ENCODE measurements at places on chromosomes 16 and 17.

- no peak for DNase-seq
Observed at GRCh38 chr17:64920026-64920418, 744 bp upstream of the LRRC37A3 start.

DNA sequence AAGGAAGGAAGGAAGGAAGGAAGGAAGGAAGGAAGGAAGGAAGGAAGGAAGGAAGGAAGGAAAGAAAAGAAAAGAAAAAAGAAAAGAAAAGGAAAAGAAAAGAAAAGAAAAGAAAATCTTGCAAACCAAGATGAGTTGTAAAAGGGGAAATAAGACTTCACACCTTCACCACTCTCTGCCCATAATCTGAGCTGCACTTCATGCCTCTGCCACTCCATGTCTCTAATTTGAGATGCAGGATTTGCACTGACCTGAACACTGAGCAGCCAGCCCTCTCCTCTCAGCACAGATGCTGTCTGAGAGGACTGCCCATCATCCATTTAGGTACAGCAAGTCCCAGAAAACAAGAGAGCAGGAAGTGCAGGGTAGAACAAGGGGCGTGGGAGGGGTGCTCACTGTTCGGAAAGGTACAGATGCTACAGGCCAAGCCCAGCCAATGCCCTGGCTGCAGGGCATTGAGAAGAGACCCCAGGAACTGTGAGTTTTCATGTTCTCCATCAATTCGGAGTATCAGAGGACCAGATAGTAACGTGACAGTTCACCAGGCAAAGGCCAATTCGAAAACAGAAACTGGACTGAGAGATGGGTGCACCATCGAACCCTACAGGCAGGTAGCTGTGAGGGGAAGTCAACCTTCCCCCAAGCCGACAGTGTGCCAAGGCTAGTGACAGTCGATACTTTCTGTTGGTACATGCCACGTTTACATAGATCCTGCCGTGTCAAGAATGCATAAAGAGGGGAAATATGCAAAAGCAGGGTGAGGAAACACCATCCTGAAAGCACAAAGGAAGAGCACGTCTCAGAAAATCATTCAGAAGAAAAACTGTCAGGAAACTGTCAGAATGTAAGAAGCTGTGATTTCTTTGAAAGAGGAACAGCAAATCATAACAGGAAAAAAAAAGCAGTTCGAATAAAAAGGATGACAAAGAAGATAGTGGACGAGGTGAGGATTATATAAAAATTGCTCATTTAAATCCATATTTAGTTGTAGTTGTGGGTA, 142.0 kb upstream of the RCVRN start:
- DNase-seq, result no peak

- DNase-seq, result no peak
Observed at GRCh38 chr16:58001781-58002415, 691 bp downstream of the USB1 start.

DNA sequence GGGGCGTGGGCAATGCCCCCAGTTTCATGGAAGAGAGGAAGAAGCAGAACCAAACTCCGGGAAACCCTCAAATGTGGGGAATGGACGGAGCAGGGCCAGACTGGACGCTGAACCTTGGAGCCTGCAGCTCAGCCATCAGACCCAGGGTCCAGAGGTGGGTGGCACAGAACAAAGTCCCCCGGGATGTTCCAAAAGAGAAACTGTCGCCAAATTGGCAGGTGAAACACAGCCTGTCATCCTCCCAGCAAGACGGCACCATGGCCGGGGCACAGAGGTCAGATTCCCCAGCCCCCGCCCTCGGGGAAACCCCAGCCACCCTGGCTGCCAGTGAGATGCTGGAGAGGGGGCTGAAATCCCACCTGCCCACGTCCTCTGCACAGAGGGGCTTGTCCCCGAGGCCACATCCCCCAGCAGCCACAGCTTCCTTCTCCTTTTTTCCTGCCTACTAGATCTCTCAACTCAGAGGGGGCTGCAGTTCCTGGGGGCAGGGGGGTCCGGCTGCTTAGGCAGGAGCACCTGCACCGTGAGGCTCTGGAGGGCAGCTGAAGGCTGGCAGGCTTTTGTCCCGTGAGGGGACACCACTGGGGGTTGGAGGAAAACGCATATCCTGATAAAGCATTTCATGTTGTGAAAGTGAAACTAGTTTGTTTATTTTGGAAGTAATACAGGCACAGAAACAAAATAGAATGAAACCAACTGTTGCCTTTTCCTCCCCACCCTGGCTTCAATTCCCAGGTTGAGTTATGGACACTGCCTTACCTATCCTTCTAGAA, 1.2 kb upstream of the SECTM1 start:
- no peak for DNase-seq

GRCh38 chr16:26710450-26710849, 356.3 kb upstream of the C16orf82 start:
- DNase-seq, result no peak

DNA sequence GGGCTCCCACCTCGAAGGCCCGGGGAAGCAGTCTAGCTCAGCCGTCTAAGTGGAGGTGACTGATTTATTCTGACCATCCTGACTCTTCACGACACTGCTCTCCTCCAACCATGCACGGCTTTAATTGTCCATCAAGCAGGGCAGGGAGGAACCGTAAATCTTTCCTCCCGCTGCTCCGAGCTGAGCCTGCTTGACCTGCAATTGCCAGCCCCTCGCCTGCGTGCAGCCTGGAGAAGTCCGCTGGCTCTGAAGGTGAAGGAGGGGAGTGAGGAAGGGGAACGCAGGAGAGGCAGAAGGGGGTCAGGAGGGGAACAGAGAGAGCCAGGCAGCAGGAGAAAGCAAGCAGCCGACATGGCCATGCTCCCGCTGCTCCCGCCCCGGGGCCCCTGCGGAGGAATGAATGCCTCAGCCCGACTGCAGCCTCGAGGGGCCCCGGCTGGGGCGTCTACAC, 10.1 kb downstream of the RBFOX3 start:
- DNase-seq, result no peak

- DNase-seq, result no peak
Observed at GRCh38 chr17:37301288-37301687, 74.5 kb upstream of the C17orf78 start.

DNA sequence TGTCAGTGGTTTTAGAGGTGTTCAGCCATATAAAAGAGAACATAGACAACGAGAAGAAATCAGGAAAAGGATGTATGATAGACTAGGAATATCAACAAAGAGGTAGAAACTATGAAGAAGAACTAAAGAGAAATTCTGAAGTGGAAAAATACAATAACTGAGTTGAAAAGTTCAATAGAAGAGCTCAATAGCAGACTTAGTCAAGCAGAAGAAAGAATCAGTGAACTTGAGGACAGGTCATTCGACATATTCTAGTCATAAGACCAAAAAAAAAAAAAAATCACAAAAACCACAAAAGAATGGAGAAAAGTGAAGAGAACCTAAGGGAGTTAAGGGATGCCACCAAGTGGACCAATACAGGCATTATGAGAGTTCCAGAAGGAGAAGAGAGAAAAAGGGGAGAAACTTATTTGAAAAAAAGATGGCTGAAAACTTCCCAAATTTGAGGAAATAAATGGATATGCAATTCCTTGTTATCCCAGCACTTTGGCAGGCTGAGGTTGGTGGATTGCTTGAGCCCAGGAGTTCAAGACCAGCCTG, 321.2 kb downstream of the ABCC12 start:
- no peak for DNase-seq

DNA sequence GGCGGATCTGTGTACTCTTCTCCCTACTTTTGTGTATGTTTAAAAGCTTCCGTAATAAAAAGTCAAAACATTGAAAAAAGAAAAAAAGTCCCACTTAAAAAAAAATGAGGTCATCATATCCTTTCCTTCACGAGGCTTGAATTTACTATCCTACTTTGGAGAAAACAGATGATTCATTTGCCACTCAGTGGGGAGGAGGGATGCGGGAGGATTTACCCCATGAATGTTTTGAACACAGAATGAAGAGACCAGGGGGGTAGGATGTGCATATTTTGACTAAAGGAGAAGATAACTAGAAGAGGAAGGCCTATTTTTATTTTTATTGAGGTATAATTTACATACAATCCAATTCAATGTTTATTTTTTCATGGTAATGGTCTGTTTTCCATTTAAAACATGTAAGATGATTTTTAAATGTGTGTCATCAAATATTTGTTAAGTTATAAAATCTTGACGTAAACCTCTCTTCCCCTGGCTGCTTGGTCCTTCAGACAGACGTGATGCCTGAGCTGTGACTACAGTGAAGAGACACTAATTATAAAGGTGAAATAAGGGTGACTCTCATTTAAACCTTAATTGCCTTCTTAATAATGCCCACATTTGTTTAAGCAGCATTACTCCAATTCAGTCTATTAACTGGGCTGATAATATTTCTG, 135.4 kb upstream of the AXIN2 start:
- DNase-seq, result no peak

- no peak for DNase-seq
Observed at GRCh38 chr17:77942112-77942988, 16.2 kb upstream of the TNRC6C start.

GRCh38 chr16:3004319-3004718, 8.4 kb upstream of the CLDN9 start:
- no peak for DNase-seq

DNA sequence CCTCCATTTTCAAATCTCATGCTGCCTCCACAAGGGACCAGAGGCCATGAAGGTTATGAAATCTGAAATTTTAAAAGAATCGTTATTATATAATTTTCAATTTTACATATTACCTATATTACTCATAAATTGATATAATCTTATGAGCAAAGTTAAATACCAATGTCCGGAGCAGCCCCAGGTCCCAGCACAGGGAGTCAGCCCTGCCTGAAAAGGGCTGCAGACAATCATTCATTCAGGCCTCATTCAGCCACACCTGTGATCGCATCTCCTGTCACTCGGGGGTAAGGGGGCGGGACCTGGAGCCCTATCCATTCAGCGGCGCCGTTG, 172.5 kb downstream of the AHSP start:
- DNase-seq, result no peak

GRCh38 chr17:1918346-1919162, 88.7 kb downstream of the RPA1 start:
- DNase-seq, result no peak

- no peak for DNase-seq
Observed at GRCh38 chr17:4986403-4986802, 1.1 kb downstream of the CAMTA2 start.

DNA sequence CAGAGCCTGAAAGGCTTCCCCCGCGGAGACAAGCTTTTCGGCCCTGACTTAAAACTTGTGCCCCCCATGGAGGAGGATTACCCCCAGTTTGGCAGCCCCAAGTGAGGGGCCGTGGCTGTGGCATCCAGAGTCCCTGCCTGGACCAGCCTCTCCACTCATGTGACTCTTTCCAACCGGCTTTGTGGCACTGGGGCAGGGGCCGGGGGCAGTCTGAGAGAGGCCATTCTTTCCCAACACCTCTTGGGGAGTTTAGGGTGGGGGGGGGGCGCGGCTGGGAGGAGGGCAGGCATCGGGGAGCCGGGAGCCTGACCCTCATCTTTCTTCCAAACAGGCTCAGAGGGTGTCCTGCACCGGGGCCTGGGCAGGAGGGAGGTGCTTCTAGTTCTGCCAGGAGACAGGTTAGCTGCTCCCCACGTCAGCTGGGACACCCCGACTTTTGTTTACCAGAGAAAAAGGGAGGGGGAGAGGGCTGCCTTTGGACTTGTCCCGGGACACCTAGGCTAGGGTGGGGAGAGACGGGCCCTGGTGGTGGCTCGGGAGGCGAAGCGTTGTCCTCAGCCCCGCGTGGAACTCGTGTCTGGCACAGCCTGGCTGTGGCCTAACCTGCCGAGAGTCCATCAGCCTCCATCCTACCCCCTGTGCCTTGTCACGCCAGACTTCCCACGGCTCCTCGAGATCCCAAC, 7.3 kb upstream of the SERPINF1 start:
- no peak for DNase-seq

GRCh38 chr16:88923450-88923849, 53.6 kb downstream of the CBFA2T3 start:
- DNase-seq, result no peak

- no peak for DNase-seq
Observed at GRCh38 chr16:86681031-86681756, 102.8 kb downstream of the FOXL1 start.

DNA sequence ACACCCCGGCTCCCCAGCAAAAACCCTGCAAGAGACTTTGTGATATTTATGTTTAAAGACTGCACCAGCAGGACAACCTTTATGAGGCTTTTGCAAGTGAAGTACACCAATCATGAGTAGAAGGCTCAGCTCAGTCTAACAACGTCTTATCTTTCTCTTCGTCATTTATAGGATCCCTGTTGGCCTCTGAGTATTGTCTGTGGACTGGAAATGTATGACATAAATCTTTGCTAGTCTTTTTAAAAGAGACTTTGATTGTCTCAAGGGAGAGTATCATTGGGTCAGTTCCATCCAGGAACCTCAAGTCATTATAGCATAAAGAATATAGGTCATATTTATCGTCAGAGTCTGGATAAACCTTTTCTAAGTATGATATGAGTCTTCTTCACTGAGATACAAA, 505.0 kb upstream of the SOX9 start:
- no peak for DNase-seq

- DNase-seq, result no peak
Observed at GRCh38 chr17:4333041-4333440, 33.4 kb downstream of the UBE2G1 start.

DNA sequence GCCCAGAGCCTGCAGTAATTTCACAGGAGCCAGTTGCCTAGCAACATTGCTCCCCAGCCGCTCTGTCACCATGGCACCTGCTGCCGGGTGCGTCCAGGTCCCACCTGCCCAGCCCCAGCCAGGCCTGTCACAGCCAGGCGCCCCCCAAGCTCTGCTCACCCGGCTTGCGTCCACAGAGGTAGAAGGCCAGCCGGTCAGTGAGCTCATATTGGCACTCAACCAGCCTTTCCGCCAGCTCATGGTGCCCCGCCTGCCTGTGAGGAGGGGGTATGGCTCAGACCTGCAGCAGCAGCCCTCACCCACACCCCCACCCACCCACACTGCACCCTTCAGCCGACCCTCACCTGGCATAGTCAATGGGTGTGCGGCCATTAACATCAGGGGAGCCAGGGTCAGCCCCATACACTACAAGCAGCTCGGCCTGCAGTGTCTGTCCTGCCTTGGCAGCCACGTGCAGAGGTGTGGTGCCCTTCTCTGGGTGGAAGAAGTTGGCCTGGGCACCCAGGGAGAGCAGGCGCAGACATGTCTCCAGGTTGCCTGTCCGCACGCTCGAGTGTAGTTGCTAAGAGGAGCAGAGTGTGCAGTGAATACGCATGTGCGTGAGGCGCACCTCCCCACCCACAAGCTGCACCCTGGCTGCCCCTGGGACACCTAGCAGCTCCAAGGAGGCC, 7.7 kb downstream of the GIT1 start:
- DNase-seq, result no peak

GRCh38 chr17:58187675-58188074, 4.9 kb upstream of the EPX start:
- no peak for DNase-seq

DNA sequence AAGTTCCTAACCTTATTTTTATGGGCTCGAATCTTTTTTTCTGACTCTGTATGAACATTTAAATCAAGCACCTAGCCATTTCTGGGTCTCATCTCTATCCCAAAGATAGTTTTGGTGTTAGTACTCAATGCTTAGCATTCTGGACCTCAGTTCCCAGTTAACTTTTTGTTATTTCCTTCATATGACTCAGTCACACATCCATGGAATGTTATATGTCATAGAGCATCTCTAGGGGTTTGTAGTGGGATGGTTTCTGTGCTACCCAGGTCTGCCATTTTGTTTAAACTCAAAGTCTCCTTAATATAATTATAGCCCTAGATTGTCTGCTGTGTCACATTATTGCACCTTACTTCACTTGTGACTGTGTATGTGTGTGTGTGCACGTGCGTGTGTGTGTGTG, 90.1 kb downstream of the EFCAB13 start:
- no peak for DNase-seq

Data from stimulated activated CD4-positive, alpha-beta T cell treated with anti-CD3 and anti-CD28 coated beads, Interleukin-12 subunit alpha, Interleukin-12 subunit beta, amount 100 ng/mL, for 24 hours (primary cell).